ENCODE measurements at places on chromosomes 12 and 14.

DNA sequence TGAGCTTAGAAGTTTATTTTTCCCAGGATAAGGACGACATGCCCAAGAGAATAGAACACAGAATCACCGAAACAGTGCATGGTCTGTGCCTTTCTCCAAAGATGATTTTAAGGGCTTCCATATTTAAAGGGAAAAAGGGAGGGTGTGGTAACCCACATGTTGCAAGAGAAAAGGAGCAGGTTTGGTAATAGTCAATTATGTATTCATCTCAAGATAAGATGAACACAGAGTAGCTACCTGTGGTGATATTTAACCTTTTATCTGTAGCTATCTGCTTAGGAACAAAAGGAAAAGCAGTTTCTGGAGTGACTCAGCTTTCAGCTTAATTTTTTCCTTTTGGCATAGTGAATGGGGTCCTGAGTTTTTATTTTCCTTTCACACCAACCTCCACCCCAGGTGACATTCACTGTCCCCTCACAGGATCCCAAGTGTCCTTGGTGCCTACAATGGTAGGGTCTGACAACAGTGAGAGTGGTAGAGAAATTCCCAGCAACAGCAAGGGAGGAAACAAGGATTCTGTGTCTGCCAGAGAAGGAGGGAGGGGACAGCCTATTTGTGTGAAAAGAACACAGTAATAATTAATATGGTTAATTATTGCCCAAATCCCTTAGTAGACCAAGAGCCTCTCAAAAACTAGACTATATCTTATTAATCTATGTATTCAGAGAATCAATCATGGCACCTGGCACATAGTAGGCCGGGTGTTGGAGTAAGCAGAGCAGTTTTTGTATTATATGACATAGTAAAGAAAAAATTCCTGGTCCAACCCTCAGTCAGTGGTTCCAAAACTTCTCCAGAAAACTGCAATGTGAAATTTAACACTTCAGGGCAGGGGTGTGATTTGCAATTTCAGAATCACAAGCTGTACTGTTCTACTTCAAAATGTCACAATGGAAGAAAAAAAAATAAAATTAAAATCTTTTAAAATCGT, 154.5 kb downstream of the PHLDA1 start:
- no peak for DNase-seq

- DNase-seq: no peak
Observed at GRCh38 chr12:84875241-84875640, 37.4 kb downstream of the SLC6A15 start.

DNA sequence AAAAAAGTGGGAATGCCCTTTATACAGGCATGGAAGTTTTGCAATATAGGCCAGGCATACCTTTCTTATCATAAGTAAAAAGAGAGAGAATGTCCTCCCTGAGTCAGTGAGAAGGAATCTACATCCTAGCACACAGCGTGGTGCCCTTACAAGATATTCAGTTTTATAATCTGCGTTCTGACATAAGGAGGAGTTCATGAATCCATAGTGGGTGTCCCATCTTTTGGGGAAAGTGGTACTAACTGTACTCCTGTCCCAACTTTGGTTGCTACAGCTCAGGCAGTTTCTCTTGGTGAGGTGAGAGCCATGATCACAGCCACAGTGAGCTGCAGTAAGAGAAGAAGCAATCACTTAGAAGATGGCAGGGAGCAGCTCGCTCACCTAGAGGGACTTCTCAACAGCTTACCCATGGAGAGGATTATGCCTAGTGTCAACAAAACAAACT, 332.9 kb downstream of the BCAT1 start:
- DNase-seq: peak; percentile 15

- peak; percentile 48 for DNase-seq
Observed at GRCh38 chr12:44015333-44015941, 179.6 kb downstream of the TMEM117 start.

DNA sequence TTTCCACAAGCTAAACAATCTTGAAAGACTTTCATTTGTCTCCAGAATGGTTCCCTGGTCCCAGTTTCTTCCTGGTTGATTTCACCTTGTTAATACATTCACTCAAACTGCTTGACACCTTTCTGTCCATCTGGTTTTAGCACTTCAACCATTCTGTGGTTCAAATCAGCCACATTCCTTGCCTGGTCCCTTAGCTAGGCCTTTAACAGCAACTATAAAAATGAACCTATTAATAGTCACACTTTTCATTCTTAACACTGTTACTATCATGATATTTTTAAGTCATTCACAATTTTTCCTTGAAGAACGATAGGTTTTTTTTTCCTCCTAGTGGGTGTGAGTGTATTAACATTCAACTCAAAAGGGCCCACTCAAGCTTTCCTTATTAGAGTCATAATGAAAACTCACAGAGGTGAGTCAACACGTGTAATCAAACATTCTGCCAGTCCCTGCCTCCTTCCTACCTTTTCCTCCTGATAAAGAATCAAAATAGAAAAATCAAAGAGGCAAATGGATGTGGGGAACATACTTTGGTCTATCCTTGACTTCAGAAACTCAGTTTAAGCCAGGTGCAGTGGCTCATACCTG, 34.4 kb upstream of the CCNT1 start:
- no peak for DNase-seq

- peak; percentile 60 for DNase-seq
Observed at GRCh38 chr12:120439646-120440247, 1.8 kb downstream of the COX6A1 start.
